Activated naive CD4-positive, alpha-beta T cell treated with anti-CD3 and anti-CD28 coated beads for 36 hours (primary cell): ENCODE measurements at places on chromosomes 6 and 20.

GRCh38 chr6:133108419-133108818 is 132.7 kb upstream of the EYA4 start:
- DNase-seq, result no peak
- no peaks in the 10 kb centered on the region for H3K36me3 ChIP-seq
- no peaks in the 10 kb centered on the region for H3K4me1 ChIP-seq

GRCh38 chr20:3651204-3651962 is 11.8 kb downstream of the GFRA4 start:
- H3K36me3 ChIP-seq, result peaks cover 12% of the 10 kb centered on the region
- no peak for DNase-seq
- H3K4me3 ChIP-seq, result no peak overlapping the region
- no peak overlapping the region for H3K27ac ChIP-seq
- H3K27me3 ChIP-seq, result no peaks in the 10 kb centered on the region
- H3K4me1 ChIP-seq, result no peaks in the 10 kb centered on the region

DNA sequence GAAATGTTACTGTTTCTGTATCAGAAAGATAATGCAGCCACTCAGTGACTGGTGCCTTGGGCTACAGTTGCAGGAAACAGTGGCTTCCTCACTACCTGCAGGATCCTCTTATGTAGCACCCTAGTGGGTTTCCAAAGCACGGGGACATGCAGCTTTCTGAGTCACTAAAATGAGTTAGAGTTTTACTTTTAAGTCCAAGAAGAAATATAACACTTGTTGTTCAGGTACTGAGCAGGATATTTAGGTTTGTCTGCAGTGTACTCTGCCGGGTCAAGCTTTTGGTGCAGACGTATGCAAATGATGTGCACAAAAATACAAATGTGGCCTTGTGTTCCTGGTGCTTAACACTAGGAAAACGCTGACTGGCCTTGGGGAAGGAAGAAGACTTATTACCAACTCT is 22.0 kb downstream of the ACSS1 start:
- peak; percentile 55 for DNase-seq
- H3K4me3 ChIP-seq, result peak overlapping the region; percentile 23
- no peaks in the 10 kb centered on the region for H3K36me3 ChIP-seq
- no peaks in the 10 kb centered on the region for H3K27me3 ChIP-seq
- peaks cover 46% of the 10 kb centered on the region for H3K4me1 ChIP-seq

- H3K27ac ChIP-seq, result no peak overlapping the region
- no peak overlapping the region for H3K4me3 ChIP-seq
- H3K27me3 ChIP-seq, result peaks cover 9% of the 10 kb centered on the region
- no peak for DNase-seq
Observed at GRCh38 chr20:2626853-2627541, 25.4 kb upstream of the NOP56 start.

GRCh38 chr6:105326833-105327770 is 75.8 kb downstream of the PREP start:
- H3K4me1 ChIP-seq, result no peaks in the 10 kb centered on the region
- no peak overlapping the region for H3K27ac ChIP-seq
- H3K27me3 ChIP-seq, result no peaks in the 10 kb centered on the region
- no peak overlapping the region for H3K4me3 ChIP-seq
- DNase-seq, result no peak
- H3K36me3 ChIP-seq, result peaks cover 48% of the 10 kb centered on the region

DNA sequence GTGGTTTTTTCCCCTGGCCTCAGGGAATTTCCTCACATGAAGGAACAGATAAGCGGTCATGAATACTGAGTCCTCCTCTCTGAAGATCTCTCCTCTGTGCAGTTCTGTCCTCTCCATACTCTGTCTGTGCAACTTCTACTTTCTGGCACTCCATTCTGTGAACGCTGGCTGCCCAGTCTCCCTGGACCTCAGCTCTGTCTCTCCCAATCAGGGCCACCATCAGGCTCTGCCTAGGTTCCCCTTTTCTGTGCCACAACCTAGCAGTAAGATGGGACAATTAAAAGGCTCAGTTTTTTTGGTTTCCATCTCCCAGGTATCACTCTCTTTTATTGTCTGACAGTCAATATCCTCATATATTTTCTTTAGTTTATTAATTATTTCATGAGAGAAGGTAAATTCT is 4.8 kb upstream of the ADGB start:
- H3K4me1 ChIP-seq, result peaks cover 2% of the 10 kb centered on the region
- DNase-seq, result no peak
- no peaks in the 10 kb centered on the region for H3K36me3 ChIP-seq
- no peak overlapping the region for H3K27ac ChIP-seq

- peak overlapping the region; percentile 71 for H3K4me3 ChIP-seq
- no peak overlapping the region for H3K27ac ChIP-seq
- H3K36me3 ChIP-seq, result no peaks in the 10 kb centered on the region
- H3K4me1 ChIP-seq, result peaks cover 21% of the 10 kb centered on the region
- peaks cover 64% of the 10 kb centered on the region for H3K27me3 ChIP-seq
Observed at GRCh38 chr6:28207510-28208110, 17.5 kb upstream of the ZSCAN9 start.

- peaks cover 3% of the 10 kb centered on the region for H3K36me3 ChIP-seq
- H3K27me3 ChIP-seq, result no peaks in the 10 kb centered on the region
- no peak for DNase-seq
- peaks cover 57% of the 10 kb centered on the region for H3K4me1 ChIP-seq
- H3K4me3 ChIP-seq, result no peak overlapping the region
Observed at GRCh38 chr20:63951398-63952209, 4.6 kb downstream of the UCKL1 start.

DNA sequence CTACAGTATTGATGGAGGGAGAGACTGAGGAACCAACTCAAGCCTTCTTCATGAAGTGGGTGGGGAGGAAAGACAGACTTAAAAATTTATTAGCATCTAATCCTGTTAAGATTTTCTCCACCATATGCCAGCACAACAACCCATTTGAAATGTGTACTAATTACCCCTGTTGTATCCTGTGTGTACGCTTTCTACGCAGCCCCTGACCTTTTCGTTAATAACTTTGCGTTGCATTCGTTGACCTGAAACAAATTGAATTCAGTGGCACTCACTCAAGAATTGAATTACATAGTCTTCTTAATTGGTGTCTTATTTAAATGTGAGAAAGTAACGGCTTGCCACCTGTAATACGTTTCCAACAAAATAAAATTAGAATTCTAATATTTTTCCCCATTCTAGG is 113.9 kb downstream of the LINC00237 start:
- no peaks in the 10 kb centered on the region for H3K36me3 ChIP-seq
- H3K4me3 ChIP-seq, result no peak overlapping the region
- H3K4me1 ChIP-seq, result no peaks in the 10 kb centered on the region
- H3K27ac ChIP-seq, result no peak overlapping the region
